Astrocyte of the hippocampus (primary cell): ENCODE measurements at places on chromosomes 12 and 14.

DNA sequence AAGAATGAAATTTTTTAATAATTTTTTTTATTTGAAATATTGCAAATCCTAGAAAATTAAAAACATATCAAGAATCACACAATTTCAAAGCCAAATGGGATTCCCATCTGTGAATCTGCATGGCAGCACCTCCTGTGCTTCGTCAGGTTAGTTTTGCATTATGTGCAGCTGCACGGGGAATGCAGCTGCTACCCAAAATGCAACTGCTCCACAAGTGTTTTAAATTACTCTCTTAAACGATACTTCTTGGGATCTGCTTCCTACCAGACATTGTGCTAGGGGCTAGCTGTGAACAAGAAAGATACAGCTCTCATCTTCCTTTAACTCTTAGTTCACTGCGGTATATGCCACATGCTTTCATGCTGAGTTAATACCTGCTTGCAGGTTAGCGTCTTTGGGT, 154.2 kb downstream of the CRADD start:
- DNase-seq, result no peak

- DNase-seq, result peak; percentile 96
Observed at GRCh38 chr14:99562856-99563748, 40.9 kb downstream of the CCDC85C start.

DNA sequence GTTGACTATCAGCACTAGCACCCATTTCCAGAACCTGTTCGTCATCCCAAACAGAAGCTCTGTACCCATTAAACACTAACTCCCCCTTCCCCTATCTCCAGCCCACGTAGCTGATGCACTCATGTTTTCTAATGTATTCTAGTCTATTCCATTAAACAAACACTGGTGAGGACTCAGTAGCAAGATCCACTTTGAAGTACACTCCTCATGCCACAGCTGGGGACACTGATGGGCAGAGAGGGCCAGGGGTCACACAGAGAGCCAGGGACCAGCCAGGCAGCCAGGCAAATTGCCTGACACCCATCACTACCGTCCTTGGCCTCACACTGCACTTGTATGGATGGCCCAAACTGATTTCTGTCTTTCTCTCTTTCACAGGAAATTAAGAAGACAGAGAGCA, 269.9 kb upstream of the DIO3 start:
- DNase-seq, result no peak

DNA sequence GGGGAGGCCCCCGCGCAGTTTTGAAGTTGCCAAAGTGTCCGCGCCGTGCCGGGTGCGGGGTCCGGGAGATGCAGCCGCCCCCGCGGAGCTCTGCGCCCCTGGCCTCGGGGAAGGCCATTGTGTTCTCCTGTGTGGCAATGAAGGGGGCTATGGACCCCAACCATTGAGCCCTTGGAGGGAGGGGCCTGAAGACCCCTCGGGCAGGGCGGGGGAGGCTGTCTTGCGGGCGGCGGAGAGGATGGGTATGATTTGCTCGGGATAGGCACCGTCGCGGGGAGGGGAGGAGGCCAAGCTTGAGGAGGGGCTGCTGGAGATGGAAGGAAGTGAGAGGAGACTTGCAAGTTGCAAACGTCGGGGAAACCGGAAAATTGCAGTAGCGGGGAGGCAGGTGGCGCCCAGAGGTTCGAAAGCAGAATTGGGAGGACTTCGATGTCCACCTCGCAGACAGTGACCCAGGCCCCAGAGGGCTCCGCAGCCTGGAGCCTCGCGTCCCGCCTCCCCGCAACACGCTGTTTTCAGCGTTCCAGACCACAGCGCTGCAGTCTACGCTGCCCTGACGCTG, 25.4 kb downstream of the BCL11B start:
- DNase-seq, result peak; percentile 10

DNA sequence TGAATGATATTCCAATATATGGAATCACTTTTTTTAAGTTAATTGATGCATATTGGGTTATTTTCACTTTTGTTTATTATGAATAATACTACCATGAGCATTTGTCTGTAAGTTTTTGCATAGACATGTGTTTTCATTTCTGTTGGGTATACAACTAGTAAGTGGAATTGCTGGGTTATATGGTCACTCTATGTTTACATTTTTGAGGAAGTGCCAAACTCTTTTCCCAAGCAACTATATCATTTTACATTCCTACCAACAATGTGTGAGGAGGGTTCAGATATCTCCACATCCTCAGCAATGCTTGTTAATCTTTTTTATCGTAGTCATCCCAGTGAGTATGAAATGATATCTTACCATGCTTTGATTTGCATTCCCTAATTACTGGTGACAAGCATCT, 64.0 kb downstream of the MON2 start:
- no peak for DNase-seq

DNA sequence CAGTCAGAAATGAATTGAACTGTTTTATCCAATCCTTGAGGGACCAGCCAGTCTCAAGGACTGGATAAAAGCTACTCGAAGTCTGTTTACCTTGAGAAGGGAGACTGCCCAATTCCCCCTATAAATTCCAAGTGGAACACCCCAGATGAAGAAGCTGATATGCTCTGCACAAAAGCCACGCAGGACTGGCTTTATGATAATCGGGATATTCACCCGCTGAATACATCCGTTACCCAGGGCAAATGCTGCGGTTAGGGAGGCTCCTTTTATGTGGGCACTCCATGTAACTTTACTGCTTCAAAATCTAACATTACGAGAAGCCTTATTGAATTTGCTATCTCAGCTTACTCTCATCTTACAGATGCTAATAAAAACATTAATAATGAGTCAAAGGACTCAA, 119.1 kb downstream of the DENND5B start:
- peak; percentile 26 for DNase-seq

GRCh38 chr12:1859643-1860042, 39.3 kb downstream of the LRTM2 start:
- no peak for DNase-seq

- no peak for DNase-seq
Observed at GRCh38 chr12:122614839-122615238, 87.8 kb downstream of the KNTC1 start.
